ENCODE measurements at places on chromosomes 2 and 18.

- DNase-seq, result no peak
These were observed 20.8 kb downstream of the FAM171B start for GRCh38 chr2:186714611-186715010.

- no peak for DNase-seq
These were observed 60.2 kb downstream of the E2F6 start for GRCh38 chr2:11405599-11406266.

DNA sequence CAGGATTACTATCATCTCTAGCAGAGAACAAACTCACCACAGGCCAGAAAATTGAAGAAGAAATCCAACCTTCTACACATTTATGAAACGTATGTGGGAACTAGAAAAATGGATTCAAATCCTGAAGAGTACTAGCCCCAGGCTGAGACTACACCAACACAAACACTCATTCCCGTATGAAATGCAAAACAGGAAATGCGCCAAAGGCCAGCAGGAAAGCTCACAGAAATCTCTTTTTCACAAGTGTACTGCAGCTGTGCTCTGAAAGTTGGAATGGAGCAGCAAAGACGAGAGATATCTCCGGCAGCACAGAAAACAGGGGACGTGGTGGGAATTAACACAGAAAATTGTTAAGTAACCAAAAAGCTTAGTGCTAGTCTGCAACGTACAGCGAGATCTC is 913.5 kb downstream of the TDRD15 start:
- no peak for DNase-seq

DNA sequence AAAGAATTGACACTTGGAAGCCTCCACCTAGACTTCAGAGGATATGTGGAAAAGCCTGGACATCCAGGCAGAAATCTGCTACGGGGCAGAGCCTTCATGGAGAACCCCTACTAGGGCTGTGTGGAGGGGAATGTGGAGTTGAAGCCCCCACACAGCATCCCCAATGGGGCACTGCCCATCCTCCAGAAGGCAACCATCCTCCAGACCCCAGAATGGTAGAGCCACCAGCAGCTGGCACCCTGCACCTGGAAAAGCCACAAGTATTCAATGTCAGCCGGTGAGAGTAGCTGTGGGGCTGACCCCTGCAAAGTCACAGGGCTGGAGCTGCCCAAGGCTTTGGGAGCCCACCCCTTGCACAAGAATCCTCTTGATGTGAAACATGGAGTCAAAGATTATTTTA is 53.6 kb upstream of the SNTG2 start:
- DNase-seq, result no peak

DNA sequence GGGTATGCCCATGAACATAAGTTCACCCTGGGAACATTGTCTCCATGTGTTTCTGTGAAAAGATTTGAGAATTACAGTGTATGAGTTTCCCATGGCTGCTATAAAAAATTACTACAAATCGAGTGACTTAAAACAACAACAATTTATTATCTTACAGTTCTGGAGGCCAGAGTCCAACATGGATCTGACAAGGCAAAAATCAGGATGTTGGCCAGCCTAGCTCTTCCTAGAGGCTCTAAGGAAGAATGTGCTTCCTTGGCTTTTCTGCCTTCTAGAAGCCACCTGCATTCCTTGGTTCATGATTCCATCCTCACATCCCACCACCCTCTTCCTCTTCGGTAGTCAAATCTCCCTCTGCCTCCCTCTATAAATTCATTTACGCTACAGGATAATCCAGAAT is 38.6 kb downstream of the FAM124B start:
- no peak for DNase-seq

DNA sequence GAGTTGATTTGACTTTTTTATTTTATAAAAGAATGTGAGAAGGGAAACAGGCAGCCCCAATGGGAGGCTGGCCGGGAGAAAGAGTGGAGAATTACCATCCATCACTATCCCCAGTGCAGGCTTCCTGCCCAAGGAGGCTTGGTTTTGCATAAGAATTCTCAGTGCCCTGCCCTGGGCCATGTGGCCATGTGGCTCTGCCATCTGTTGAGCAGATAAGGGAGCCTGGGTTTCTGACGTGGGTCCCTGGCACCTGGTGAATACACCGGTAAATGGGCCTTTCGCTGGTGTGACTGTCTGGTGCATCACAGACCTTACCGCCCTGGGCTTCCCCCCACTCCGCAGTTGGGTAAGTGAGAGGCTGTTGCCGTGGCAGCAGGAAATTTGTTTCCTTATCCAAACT is 54.5 kb upstream of the TMEM163 start:
- DNase-seq, result no peak

DNA sequence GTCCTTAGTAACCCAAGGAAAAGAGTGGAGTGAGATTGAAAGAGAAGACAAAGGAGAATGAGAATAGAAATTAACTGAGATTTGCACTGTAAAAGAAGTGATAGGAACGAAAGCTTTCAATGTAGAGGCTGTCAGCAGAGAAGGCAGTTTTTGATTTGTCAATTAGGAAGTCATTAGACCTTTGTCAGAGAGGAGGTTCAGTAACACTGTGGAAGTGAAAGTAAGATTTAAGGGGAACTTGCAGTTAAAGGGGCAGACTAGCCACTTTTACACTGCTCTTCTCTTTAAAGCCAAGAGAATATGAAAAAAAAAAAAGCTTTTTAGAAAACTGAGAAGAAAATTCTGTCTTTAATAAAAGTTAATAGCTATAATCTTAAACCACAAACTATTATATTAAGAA is 11.5 kb upstream of the KYNU start:
- no peak for DNase-seq

- DNase-seq, result no peak
These were observed 15.5 kb upstream of the NFU1 start for GRCh38 chr2:69452687-69453086.

GRCh38 chr2:62343636-62344337 is 147.9 kb downstream of the B3GNT2 start:
- no peak for DNase-seq

DNA sequence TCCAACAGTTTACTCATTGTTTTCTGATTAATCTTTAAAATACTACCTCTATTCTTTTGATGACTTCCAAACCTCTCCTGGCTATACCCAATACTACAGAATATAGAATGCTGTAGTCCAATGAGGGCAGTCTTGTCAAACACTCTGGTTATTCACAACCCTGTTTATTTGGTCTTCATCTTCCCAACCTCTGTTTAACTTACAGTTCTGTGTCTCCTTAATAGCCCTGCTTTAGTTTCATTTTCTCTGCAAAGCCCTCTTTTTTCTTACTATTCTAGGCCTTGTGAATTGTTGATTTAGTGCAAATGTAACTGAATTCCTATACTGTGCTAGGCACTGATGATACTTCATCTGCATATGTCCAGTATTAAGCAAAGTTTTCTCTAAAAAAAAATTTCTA is 40.0 kb downstream of the ACVR2A start:
- no peak for DNase-seq

DNA sequence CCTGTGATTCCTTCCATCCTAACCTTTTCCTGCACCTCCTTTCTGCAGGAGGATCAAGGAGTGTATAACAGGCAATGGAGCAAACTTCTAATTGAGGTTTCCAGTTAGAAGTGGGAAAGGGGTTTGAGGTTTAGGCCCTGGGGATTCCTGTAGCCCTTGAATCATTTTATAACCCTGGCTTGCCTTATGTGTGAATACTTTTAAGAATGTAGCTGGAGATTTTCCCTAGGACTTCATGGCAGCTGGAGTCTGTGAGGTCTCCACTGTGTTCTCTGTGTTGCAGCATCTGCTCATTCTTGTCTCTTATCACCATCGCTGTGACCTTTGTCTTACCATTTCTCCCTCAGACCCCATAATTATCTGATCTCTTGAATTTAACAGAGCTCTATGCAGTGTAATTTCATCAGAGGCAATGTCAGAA is 370.2 kb upstream of the SLC14A2 start:
- no peak for DNase-seq

DNA sequence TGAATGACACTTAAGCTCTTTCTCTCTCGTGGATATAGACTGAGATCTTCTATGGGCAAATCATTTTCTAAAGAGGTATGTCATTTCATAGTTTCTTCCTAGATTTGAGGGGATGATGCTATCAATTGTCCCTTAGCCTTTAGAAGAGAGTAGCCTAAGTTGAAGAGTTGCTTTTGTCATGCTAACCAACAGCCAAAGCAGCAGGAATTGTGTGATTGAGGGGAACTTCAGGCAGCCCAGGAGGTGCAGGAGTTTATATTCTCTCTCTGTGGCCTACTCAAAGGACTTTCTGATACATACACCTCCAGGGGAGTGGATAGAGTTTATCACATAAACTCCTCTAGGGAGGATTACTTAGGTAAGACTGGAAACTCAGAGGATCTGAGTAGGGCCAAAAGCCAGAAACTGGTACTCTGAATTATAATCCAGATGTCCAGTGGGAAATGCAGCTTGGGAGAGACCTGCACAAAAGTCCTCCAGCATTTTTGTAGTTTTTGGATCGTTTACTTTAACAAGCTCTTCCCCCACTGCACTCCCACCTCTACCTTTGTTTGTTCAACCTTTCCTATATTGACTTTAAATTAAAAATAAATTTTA is 150.7 kb upstream of the CCDC68 start:
- no peak for DNase-seq

GRCh38 chr2:181300600-181301291 is 156.4 kb upstream of the ITGA4 start:
- DNase-seq, result no peak

- DNase-seq, result no peak
These were observed 27.3 kb upstream of the MAL start for GRCh38 chr2:94997981-94998930.

DNA sequence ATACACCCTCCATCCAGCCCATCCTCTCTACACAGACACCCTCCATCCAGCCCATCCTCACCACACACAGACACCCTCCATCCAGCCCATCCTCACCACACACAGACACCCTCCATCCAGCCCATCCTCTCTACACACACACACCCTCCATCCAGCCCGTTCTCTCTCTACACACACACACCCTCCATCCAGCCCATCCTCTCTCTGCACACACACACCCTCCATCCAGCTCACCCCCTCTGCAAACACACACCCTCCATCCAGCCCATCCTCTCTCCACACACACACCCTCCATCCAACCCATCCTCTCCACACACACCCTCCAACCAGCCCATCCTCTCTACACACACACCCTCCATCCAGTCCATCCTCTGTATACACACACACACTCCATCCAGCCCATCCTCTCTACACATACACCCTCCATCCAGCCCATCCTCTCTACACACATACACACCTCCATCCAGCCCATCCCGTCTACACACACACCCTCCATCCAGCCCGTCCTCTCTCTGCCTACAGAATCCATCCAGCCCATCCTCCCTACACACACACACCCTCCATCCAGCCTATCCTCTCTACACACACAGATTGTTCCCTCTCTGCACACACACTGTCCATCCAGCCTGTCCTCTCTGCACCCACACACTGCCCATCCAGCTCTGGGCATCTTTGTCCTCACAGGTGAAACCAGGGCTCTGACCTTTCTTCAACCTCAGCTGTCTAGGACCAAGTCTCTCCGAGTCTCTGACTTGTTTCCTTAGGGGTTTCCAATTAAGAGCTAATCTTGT is 81.2 kb downstream of the EIPR1 start:
- DNase-seq, result no peak

DNA sequence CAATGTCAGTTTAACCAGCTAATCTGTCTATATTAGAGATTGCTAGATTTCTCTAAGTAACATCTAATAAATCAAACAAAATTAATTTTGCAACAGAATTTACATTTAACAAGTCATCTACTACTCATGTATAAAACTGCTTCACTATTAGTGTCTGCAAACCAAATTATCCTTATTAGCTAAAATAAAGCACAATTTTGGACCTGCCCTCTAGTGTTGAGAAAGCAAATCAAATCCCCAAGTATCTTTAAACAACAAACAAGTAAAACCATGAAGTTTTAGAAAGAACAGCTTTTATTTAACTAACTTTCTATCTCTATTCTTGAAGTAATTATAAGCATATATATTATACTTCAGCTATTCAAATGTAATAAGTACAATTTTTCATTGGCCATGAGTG is 113.1 kb upstream of the SP3 start:
- DNase-seq, result no peak

- DNase-seq, result no peak
These were observed 57.7 kb upstream of the CTIF start for GRCh38 chr18:48481092-48481491.

- DNase-seq, result no peak
These were observed 46.4 kb upstream of the STK39 start for GRCh38 chr2:168293766-168294165.

- no peak for DNase-seq
These were observed 20.5 kb upstream of the IL1RL2 start for GRCh38 chr2:102166189-102166845.

DNA sequence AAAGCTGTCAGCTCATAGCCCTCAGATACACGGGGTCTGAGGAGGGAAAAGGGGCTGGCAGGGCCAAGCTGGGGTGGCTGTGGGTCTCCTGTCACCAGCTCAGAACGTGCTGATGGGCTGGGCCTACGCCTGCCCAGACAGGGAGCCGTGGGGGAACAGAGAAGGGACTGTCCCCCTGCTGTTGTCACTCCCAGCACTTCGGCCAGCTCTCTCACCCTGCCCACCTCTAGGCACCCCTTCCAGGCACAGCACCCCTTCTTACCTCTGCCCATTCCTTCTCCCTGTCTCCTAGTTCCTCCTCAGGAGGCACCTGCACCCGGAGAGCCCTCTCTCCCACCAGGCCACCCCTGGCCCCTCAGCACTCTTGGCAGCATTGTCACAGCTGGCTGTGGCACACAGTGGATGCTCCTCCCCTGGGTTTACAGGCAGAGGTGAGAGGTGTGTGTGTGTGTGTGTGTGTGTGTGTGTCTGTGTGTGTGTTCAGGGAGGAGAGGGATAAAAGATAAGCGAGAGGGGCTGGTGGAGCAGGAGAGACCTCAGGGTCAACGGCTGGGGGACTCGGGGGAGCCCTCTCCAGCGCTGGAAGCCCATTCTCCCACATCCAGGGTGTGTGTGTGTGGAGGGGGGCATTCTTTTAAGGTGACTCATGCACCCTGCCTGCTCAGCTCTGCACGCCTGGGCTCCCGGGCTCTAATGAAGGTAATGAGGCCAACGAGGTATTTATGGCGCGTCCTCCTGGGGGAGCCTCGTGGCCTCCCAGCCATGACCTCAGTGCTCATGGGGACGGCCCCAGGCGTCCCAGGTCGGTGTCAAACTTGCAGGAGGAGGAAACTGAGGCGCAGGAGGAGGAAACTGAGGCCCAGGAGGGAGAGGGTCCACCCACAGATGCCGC is 66.1 kb upstream of the SMAD7 start:
- DNase-seq, result no peak

DNA sequence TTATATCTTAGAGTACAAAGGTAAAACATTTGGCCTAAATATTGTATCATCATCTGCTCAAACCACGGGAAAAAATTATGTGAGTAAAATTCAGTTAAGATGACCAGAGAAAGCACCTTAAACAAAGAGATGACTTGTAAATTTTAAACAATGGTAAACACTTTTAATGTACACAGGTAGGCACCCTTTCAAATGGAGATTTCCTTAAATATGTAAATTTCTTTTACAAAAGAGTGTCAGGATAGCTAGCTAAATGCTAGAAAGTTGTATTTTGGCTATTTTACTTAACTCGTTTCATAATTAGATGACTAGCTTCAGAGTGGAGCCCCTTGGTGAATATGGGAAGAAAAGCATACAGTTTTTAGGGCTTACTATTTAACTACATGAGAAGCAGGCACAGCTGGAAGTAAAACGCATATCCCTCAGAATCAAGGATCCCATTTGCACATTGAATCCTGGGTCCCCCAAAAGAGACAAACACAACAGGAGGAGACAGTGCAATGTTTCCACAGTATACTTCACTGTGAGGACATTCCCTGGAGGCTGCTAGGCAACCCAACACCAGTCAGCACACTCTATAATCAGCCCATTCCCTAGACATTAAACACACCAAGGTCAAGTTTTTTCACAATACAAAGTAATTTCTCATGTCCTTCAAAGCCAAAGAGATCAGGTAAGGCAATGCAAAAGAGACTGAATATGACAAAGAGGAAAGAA is 1154.4 kb downstream of the DPP10 start:
- DNase-seq, result no peak

Data from cortex of kidney (tissue), 1 donor.